Urinary bladder (tissue), 4 donors: ENCODE measurements at places on chromosomes 5 and 9. TPM values are rescaled to one million over a fixed set of nuclear protein-coding genes. Genes with fewer than 3 reads are reported as not detected.

SLC34A1 gene
- total RNA-seq: not detected

F2RL2 gene
- total RNA-seq: 2.1 TPM

MAML1 gene
- 14.4 TPM for total RNA-seq

LMX1B gene
- not detected for total RNA-seq

TMEFF1 gene
- 2.0 TPM for total RNA-seq

GPR21 gene
- 7.7 TPM for total RNA-seq

SLC46A2 gene
- 3.1 TPM for total RNA-seq

BASP1 gene
- total RNA-seq: 41.0 TPM

SYNPO gene
- 6.8 TPM for total RNA-seq

BRINP1 gene
- 0.58 TPM for total RNA-seq

GPR151 gene
- not detected for total RNA-seq

ROPN1L gene
- total RNA-seq: 0.26 TPM

NPR3 gene
- total RNA-seq: 21.7 TPM

GPSM1 gene
- total RNA-seq: 22.3 TPM
